ENCODE measurements at places on chromosomes 2 and 18.

DNA sequence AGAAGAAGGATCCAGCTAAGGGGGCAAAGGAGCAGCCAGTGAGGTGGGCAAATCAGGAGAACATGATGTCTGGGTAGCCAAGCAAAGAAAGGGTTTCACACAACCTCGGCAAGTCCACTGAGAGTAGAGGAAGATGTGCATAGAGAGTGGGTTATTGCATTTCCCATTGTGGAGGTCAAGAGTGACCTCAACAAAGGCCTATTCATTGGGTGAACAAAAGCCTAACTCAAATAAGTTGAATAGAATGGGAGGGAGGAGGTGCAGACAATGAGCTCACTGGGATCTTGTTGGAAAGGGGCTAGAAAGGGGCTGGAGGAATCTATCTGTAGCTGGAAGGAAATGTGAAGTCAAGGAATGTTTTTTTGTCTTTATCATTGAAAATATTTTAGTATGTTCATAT is 14.0 kb upstream of the PDCL3 start:
- no peak for DNase-seq

DNA sequence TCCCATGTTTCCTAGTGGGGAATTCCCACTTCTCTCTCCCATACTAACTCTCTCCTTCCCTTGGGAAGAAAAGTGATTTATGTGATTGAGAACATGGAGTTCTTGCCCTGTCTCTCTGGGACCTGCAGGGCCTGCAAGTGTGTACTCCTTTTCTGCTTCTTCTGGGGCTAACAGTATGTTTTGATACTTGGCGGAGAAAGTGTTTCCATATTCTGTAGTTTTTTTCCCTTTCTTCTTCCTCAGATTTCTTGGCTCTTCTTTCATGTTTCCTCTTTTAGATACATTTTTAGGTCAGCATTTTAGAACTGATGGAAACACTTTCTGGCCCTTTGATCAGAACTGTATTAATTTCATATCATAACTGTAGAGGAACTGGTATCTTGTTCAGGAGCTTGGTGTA is 352.2 kb downstream of the DLGAP1 start:
- DNase-seq = no peak

DNA sequence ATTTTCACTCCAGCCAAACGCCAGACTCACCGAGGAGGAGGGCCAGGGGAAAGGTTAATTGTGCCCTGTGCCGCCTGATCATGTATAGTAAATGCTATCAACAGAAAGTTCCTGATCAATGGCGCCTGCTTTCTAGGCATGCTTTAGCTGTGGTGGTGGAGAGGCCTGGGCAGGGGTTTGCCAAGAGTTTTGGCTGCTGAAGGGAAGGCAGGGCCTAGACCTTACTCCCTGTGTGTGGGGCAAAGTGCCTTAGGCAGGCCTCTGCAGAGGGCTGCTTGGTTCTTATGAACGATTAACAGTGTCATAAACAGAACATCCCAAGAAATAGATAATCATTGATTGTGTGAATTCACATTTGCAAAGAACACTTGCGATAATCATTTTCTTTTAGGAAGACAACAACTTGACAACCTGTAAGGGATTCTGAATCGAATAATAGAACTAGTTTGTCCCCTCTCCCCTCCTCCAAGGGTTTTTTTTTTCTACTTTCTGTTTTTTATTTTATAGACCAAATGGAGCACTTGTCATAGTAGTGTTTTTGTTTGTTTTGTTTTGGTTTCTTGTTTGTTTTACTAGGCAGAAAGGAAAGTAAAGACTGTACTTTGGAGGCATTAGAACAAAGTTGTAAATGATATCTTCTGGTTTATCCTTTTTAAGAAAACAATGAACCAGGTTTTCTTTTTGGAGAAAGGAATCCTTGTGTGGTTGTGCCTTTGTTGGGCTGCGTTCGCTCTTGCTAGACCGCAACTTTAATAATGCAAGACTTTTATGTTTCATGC is 6.5 kb downstream of the TSHZ1 start:
- no peak for DNase-seq

- DNase-seq = no peak
These were observed 43.1 kb downstream of the GPC1 start for GRCh38 chr2:240478346-240479110.

GRCh38 chr2:212619954-212620353 is 81.4 kb upstream of the ERBB4 start:
- DNase-seq = no peak

DNA sequence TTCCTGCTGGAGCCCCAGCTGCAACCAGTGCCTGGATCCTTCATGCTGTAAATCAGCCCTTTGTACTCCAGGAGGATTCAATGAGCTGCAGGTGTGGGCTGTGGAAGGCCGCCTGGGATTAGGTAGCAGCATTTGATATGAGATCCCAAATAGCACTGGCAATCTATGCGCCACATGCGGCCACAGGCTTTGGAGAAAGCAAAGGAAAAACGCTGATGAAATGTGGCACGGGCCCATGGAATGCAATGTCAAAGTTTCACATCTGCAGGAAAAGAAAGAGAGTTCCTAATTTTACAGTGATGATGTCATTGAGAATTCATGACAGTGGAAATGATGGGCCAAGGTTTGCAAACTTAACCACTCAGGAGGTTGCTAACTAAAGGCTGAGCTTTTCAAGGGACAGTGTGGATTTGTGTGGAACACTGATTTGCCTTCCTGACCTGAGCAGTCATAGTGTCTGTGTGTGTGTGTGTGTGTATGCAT is 216.4 kb upstream of the OSR1 start:
- peak; percentile 66 for DNase-seq

All from AG09309 (cell line).